ENCODE measurements at places on chromosomes 2 and 18. TPM values are rescaled to one million over a fixed set of nuclear protein-coding genes. Genes with fewer than 3 reads are reported as not detected.

DNA sequence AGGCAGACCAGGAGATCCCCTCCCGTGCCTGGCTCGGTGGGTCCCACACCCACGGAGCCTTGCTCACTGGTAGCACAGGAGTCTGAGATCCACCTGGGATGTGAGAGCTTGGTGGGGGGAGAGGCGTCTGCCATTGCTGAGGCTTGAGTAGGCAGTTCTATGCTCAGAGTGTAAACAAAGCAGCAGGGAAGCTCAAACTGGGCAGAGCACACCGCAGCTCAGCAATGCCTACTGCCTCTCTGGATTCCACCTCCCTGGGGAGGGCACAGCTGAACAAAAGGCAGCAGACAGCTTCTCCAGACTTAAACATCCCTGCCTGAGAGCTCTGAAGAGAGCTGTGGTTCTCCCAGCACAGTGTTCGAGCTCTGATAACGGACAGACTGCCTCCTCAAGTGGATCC is 85.1 kb downstream of the UGP2 start:
- no peak for DNase-seq

DNA sequence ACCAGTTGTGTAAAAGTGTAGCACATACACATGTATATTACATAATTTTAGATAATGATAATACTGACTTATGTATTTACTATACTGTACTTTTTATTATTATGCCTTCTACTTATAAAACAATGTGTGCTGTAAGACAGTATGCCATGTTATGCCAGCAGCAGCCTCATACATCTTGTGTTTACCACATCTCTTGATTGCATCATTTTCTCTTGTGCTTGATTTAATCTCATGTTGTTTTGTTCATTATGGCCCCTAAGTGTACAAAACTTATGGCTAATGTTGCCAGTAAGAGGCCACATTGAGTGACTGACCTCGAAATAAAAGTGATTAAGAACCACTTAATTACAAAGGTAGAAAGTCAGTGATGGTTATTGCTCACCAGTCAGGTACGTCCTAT is 128.0 kb upstream of the SP5 start:
- DNase-seq: no peak

- DNase-seq: no peak
These were observed at the start of gene SCN3A for GRCh38 chr2:165203689-165204559. TSS of gene SCN3A (minus strand) at chr2:165204050. CDS start at chr2:165176394, 27,656 bp downstream.

DNA sequence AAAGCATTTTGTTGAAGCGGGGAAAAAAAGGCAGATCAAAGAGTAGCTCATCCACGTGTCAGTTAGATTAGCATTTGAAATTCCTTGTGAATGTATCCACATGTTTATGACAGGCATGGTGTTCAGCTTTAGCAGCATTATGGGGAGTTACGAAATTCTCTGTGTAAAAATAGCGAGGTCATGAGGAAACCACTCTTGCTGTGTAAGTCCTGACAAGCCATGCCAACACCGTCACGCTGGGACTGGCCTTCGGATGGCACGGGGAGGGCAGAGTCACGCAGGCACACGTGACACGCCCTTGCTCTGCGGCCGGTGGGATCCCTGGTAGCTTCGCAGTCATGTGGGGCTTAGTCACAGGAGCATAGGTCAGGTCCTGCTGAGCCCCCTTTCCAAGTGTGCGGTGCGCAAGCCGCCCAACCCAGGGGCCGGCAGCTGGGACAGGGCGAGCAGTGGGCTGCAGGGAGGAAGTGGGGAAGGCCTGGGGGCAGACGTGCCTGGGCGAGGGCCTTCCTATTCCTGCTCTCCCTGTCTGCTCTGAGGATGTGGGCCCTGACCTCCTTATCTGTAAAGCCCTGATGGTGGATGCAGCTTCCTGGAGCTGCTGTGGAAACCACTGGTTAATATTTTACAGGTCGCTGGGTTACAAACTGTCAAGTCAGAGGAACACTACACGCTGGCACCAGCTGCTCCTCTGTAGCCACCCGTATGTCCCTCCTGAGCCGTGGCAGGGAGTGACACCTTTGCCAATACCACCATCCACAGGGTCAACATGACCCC is 18.0 kb downstream of the MBP start:
- DNase-seq: peak; percentile 87

The POTEF gene
- not detected for total RNA-seq

All from left ventricle myocardium inferior (tissue), 1 donor.